ENCODE measurements at places on chromosomes 6 and 20.

DNA sequence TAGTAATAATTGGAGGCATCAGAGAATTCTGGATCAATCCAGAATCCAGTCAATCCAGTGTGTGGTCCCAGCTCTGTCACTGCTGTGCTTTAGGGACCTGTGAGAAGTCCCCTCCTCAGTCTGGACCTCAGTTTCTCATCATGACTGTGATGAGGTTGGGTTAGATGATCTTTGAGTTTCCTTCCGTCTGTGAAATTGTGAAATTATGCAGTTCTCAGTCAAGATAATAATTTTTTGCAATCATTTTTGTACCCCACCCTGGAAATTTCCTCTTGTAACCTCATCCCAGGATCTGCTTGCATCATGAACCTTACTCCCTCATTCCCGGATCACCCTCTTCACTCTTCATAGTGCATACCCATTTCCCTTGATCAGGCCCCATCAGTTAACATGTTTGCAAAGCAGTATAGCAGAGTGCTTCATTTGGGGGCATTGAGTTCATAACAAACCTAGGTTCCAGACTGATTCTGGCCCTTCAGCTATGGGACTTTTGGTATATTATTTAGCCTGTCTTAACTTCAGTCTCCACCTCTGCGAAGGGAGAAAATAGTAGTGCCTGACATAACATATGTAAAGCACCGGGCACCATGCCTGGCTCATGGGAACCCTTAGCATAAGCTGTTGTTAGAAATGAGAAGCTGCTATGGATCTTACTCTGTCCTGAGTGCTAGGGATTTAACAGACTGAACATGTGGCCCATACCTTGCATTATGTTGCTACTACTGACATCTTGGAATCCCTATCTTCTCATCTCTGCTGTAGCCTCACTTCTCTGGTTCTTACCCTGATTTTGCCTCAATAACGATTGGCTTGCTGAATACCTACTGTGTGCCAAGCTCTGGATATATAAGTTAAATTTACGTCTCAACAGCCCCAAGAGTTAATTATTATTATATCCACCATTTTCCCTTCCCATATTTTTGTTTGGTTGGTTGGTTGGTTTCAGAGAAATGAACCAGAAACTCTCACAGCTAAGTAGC lies 1.3 kb downstream of the ZNF76 start:
- DNase-seq = peak; percentile 8

- no peak for DNase-seq
These were observed 162.0 kb downstream of the CDC5L start for GRCh38 chr6:44549516-44549915.

- DNase-seq = no peak
These were observed 448.7 kb downstream of the PREX1 start for GRCh38 chr20:48378976-48379675.

- no peak for DNase-seq
These were observed 7.0 kb upstream of the PRSS35 start for GRCh38 chr6:83505356-83505755.

DNA sequence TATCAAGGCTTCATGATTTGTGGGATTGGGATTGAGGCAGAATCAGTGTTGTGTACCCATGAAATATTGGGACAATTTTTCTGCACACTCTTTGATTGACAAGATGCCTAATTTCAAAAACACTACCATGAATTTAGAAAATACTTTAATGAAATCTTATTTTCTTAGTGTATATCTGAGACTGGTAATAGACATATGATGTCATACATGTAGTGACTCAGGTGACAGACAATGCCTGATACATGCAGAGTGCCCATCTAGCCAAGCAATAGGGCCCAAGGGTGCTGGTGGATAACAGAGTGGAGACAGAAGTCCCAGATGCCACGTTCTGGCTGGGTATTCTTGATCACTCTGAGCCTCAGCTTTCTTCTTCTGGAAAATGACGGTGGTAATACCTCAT lies 279.6 kb upstream of the ARID1B start:
- no peak for DNase-seq

DNA sequence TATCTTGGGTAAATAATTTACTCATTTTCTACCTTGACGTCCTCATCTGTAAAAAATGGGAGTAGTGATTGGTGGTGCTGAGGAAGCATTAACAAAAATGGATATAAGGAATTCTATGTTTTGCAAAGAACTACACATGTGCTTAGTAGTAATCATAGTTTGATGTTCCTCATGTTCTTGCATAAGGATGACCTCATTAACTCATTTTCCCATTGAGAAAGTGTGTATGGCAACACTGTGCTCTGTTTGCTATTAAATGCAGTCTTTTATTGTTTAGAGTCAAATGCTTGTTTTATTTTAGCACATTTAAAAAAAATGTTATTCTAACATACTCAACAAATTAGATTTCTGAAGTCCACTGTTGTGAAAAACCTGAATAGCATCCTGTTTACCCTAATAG lies 211.2 kb upstream of the RSPO3 start:
- no peak for DNase-seq

GRCh38 chr6:30465595-30466306 lies 23.6 kb upstream of the HLA-E start:
- no peak for DNase-seq

GRCh38 chr6:7630792-7631191 lies 40.8 kb downstream of the SNRNP48 start:
- no peak for DNase-seq

- peak; percentile 36 for DNase-seq
These were observed 35.2 kb downstream of the HMGCLL1 start for GRCh38 chr6:55543633-55544309.

GRCh38 chr6:140401761-140402160 lies 1027.3 kb upstream of the CITED2 start:
- DNase-seq = no peak

- no peak for DNase-seq
These were observed 311.3 kb downstream of the BMP2 start for GRCh38 chr20:7078804-7079203.

GRCh38 chr6:30981942-30982772 lies 1.4 kb upstream of the MUC21 start:
- peak; percentile 50 for DNase-seq

DNA sequence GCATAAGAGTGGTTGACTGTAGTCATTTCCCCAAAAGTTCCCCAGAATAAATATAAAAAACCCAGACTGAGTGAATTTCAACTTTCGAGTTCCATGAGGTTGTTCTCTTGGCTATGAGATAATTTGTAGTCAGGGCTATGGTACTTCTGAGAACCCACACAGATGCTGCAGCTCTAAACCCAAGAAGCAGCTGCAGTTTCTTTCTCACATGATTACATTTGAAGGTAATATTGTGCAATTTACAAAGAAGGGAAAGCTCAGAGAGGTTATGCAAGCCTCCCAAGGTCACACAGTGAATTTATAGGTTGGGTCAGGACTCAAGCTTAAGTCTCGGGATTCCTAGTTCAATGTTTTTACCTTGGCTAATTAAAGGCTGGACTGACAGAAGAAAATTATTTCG lies 29.7 kb upstream of the CD93 start:
- DNase-seq = no peak

GRCh38 chr6:137846772-137847313 lies 20.2 kb upstream of the TNFAIP3 start:
- no peak for DNase-seq

DNA sequence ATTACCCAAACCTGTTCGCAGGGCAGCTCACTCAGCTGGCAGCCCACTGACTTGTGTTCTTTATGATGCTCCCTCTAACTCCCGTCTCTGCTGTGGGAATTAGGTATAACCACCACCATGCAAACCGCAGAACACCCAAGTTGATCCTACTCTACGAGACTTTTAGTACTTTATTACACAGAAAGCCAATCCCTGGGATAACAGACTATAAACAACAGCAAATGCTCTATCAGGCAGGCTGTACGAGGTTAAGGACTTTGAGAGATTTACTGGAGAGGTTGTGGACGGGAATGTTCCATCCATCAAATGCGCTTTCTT lies 241.1 kb downstream of the FOXC1 start:
- DNase-seq = no peak

GRCh38 chr20:45892049-45892825 lies 1.1 kb downstream of the CTSA start:
- DNase-seq = peak; percentile 50

- DNase-seq = no peak
These were observed 12.6 kb upstream of the SLPI start for GRCh38 chr20:45266977-45267376.

- DNase-seq = no peak
These were observed 253.8 kb downstream of the LY86 start for GRCh38 chr6:6842291-6842690.

- DNase-seq = peak; percentile 89
These were observed 625.4 kb downstream of the QKI start for GRCh38 chr6:164039954-164040375.

GRCh38 chr6:119541132-119541905 lies 191.8 kb upstream of the MAN1A1 start:
- no peak for DNase-seq

GRCh38 chr6:143125864-143126573 lies 65.3 kb downstream of the AIG1 start:
- DNase-seq = no peak

DNA sequence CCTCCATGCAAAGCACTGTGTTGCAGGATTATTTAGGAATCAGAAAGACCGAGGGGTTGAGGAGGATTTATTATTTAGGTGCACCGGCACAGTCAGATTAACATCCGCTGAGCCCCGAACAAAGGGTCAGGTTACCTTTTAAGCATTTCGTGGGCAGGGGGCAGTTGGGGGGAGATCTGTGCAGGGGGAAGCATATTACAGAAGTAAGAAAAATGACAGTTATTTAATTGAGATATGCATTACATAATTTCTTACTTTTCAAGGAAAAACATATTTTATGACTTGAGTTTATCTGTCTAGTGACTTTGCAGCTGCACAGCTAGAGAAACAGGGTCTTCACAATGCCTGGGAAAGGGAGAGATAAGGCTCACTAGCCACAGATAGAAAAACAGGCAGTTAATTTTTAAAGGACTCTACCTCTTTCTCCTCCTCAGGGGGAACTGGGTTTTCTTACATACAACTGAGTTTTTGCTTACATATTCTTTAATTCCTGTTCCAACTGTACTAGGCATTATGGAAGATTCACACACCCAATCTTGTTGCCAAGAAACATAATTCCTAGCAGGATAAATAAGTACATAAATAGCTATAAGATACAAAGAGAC lies 1.7 kb upstream of the HINT3 start:
- DNase-seq = no peak

GRCh38 chr20:7378864-7379605 lies 561.2 kb downstream of the HAO1 start:
- DNase-seq = no peak

GRCh38 chr6:142339968-142340658 lies 38.3 kb downstream of the ADGRG6 start:
- no peak for DNase-seq

DNA sequence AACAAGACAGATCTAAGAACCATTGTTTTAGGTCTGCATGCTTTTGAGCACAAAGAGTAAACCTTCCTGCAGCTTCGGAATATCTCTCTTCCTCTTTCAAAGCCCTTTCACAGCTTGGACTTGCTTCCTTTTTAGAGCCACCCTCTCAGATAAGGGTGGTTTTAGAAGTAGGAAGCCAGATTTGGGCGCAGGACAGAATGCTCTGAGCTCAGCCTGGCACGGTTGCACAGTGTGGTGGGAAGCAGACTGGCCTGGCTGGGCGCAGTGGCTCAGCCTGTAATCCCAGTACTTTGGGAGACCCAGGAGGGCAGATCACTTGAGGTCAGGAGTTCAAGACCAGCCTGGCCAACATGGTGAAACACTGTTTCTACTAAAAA lies 35.6 kb upstream of the PNRC1 start:
- DNase-seq = no peak

DNA sequence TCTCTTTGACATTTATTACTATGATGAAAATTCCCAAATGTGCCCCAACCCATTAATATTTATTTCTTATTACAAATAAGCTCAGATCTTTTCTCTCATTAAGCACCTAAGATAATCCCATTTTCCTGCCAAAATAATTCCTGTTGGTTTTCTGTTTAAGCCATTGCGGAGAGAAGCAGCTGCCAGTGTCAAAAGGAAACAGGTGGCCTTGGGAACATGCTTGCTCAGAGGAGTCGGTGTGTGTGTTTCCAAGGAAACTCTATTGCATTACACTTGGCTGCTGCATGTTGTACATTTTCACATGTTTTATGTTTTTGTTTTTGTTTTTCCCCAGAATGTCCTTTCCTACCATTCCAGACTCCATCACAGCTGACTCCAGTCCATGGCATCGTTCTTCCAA lies 56.4 kb downstream of the CD24 start:
- DNase-seq = peak; percentile 81

- no peak for DNase-seq
These were observed 8.7 kb downstream of the GCM1 start for GRCh38 chr6:53139841-53140413.

DNA sequence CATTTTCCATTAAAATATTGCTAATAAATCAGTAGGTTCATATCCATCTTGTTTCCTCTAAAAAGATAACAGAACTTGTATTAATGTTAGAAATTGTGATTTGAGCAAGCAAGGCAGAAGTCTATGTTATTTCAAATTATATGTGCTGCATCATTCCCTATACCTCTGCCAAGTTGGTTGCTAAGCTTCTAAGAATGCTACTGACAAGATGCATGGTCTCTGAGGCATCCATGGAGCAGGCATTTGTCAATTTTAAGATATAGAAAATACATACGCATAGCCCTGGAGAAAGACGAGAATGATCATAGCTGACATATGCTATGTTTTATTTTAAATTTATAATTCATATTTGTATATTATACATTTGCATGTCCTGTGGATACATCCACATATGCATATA lies 168.3 kb upstream of the THEMIS start:
- DNase-seq = no peak

DNA sequence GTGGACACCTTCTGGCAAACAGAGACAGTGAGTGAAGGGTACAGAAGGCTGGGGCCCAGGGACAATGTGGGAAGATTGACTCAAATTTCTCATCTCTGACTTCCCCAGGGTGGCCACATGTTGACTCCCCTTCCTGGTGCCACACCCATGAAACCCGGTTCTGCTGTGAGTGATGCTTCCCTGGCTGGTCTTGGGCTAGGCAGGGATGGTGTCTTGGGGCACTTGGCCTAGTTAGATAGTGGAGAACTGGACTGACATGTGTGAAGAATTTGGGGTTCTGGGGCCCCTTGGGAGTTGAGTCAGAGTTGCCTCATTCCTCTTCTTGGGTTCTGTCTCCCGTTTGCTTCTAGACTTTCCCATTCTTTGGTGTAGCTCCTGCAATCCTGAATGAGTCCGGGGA lies 34.2 kb downstream of the GSS start:
- DNase-seq = no peak

GRCh38 chr20:44154521-44155001 lies 32.4 kb downstream of the JPH2 start:
- no peak for DNase-seq

- DNase-seq = peak; percentile 70
These were observed 194.9 kb downstream of the PHACTR1 start for GRCh38 chr6:12911427-12911826.

- no peak for DNase-seq
These were observed 181.2 kb upstream of the PMEPA1 start for GRCh38 chr20:57891014-57891413.

GRCh38 chr20:57638173-57638894 lies 18.1 kb upstream of the ZBP1 start:
- no peak for DNase-seq

- peak; percentile 91 for DNase-seq
These were observed 7.4 kb downstream of the ITPR3 start for GRCh38 chr6:33628401-33628964.

GRCh38 chr6:80329496-80329895 lies 223.0 kb downstream of the BCKDHB start:
- DNase-seq = no peak

GRCh38 chr6:134880487-134881190 lies 69.3 kb downstream of the ALDH8A1 start:
- no peak for DNase-seq

Measured in DMS53 (cell line).